ENCODE measurements at places on chromosomes 16 and 17.

GRCh38 chr17:65576939-65577338, 15.5 kb upstream of the AXIN2 start:
- DNase-seq = no peak

DNA sequence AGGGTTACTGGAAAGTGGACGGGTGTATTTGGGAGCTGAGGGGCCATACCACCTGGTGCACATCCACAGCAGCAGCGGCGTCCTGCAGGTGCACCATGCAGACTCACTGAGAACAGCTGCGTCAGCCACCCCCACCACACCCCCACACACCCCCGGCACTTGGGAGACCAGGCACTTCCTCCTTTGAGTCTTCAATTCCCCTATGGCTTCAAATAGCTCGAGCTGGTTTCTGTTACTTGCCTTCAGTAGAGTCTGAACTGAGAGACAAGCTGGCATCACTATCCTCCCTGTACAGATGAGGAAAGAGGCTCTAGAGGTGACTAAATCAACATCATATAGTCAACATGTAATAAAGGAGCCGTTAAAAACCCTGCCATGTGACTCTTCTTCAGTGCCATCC, 15.4 kb downstream of the CUEDC1 start:
- no peak for DNase-seq

GRCh38 chr17:27324771-27325339, 30.9 kb downstream of the WSB1 start:
- DNase-seq = no peak

GRCh38 chr16:22648141-22648540, 137.4 kb downstream of the NPIPB5 start:
- no peak for DNase-seq

GRCh38 chr16:25011891-25012514, 3.2 kb downstream of the ARHGAP17 start:
- DNase-seq = no peak

DNA sequence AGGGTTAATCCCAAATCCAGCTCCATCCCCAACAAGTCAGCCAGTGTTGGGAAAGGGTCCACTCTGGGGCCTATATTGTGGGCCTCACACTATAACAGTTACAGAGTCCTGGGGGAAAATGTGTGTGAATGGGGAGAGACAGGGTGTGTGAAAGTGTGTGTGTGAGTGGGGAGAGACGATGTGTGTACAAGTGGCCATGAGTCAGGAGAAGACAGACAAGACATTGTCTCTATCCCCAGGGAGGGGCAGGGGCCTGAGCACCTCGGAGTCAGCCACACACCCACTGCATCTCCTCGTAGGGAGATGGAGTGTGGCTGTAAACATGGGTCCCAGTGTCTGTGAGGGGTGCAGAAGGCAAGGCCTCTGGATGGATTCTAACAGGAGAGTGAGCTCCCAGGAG, 2.9 kb downstream of the CRHR1 start:
- no peak for DNase-seq

DNA sequence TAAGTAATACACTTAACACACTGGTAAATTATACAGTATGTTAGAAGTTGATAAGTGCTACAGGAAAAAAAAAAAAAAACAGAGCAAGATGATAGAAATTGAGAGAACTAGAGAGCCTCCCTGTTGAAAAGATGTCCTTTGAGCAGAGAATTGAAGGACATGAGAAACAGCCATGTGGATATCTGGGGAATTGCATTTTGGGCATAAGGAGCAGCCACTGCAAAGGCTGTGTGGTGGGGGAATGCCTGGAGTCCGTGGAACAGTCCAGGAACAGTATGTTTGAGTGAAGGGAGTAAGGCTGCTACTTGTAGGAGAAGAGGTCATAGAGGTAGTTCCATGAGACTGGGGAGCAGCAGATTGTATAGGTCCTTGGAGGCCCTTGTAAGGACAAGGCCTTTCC, 178.4 kb downstream of the FTO start:
- no peak for DNase-seq

- no peak for DNase-seq
These were observed 103.4 kb upstream of the TOX3 start for GRCh38 chr16:52650318-52650717.

GRCh38 chr17:36849871-36850348, 87.4 kb upstream of the LHX1 start:
- no peak for DNase-seq

- DNase-seq = no peak
These were observed 12.1 kb downstream of the NDEL1 start for GRCh38 chr17:8447799-8448198.

Measured in midbrain (tissue), 1 donor.